ENCODE measurements at places on chromosomes 13 and 19.

DNA sequence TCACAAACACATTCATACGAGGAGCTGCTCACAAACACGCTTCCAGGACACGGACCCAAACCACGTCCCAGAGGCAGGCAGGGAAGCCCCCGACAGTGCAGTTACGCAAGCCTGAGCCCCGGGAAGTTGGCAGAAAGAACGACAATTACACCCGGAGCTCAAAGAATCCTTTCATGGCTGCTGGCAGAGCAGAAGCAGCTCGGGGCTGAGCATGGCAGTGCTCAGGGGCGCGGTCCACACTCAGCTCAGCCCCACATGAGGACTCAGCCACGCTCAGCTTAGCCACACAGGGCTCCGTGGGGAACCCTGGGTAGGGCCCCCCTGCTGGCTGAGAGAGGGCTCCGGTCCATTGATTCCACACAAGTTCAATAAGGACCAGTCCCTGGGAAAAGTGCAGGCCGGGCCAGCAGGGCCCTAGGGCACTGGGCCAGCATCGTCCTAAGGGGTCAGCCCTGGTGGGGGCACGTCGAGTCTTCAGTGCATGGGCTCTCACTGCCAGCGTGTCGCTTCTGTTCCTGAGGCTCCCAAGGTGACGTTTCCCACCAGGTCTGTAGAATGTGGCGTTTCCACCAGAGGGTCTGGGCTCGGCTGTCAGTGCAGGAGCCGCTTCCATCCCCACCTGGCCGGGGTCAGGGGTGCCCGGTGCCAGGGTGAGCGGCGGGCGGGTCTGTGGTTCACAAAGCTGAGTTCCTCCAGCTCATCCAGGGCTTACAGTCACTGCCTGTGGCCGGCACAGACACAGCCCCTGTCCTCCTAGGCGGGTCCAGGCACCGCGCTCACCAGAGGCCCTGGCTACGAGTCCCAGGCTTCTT is 23.1 kb downstream of the GAS6 start:
- DNase-seq: no peak

DNA sequence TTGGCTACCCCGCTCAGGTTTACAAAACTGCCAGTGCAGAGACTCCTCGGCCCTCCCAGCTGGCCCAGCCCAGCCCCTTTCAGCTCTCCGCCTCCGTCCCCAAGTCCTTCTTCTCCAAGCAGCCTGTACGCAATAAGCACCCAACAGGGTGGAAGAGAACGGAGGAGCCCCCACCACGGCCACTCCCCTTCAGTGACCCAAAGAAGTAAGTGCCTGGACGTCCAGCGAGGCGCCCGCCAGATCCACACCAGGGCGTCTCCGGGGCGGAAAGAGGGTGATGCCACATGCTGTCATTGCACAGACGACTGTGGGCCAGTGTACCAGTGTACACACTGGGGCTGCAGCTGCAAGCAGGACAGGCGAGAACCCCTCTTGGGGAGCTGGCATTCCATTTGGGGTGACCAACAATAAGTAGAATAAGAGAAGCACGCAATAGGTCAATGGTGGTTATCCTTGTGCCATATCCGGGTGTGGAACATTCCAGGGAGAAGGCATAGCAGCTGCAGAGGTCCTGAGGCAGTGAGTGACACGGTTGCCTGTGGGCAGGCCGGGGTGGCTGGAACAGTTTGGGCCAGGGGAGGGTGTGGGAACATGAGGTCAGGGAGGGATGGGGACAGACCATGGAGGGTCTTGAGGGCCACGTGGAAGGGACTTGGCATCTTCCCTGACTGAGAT is 41.3 kb downstream of the DPF1 start:
- DNase-seq: no peak

DNA sequence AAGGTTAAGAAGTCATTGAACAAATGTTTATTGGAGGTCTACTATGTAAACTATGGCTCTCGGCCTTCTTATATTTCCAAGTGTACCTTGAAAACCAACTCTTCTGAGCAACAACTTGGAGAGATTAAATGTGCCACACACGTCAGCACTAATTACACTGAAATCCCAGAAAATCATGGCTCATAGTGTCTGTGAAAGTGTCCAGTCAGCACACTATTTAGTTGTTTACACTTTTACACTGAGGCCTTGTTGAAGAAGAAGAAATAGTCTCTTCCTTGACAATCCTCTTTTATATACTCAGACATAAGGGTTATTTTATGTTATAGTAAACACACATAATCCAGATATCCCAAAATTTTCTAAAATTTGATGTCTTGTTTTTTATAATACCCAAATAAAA is 30.9 kb upstream of the NBEA start:
- DNase-seq: no peak

GRCh38 chr13:49731766-49732165 is 40.5 kb upstream of the EBPL start:
- no peak for DNase-seq

- no peak for DNase-seq
Observed at GRCh38 chr19:29677001-29677817, 11.9 kb downstream of the PLEKHF1 start.

DNA sequence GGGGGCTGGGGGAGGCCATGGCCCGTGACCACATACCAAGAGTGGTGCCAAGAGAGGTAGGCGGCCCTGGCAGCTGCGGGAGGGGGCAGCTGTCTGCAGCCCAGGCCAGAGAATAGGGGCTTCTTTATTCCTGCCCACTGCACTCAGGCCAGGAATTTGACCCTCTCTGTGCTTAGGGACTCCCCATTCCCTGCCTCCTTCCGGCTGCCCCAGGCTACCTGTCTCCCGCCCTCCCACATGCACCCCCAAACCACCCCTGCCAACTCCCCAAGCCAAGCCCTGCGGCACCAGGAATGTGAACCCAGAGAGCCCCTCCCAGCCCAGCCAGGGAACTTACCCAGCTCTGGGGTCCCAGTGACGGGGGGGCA is 687 bp downstream of the PLEKHA4 start:
- DNase-seq: no peak

GRCh38 chr13:113216254-113217048 is 7.0 kb downstream of the CUL4A start:
- DNase-seq: peak; percentile 76

GRCh38 chr19:3284759-3285646 is 60.5 kb downstream of the CELF5 start:
- no peak for DNase-seq

GRCh38 chr13:91644806-91645205 is 246.4 kb downstream of the GPC5 start:
- no peak for DNase-seq
